ENCODE measurements at places on chromosomes 13 and 19.

DNA sequence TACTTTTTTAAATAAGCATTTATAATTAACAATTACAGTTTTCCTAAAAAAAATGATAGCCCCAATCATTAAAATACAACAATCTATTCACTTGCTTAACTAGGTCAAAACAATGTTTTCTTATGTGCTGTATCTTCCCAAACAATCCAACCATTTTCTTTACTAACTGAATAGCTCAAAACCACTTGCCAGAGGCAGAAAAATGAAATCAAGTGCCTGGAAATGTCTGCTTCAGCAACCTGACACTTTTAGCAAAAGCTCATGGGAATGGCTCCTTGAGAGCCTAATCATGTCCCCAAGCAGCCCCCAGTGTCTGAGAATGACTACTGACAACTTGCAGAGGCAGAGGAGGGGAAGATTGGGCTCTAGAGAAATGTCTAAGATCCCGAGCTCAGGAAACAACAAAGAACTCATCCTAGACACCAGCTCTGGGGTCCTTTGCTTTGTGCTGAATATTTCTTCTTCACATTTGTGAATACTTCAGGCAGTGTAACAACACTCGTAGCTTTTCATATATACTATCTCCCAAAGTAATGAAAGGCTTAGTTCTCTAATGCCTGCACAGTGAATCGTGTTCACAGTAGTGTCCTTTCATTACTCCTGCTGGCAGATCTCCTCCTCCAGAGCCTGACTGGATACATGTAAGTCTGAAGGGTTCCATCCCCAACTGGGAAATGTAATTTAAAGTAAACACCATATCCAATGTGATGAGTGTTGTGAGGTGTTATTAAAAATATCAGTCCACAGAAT, 280.0 kb downstream of the LHFPL6 start:
- DNase-seq: no peak

GRCh38 chr13:73991384-73991783, 142.8 kb downstream of the KLF12 start:
- no peak for DNase-seq

GRCh38 chr13:43240278-43240677, 216.9 kb downstream of the DNAJC15 start:
- DNase-seq: no peak

GRCh38 chr19:52691215-52691610, 43.6 kb downstream of the ZNF611 start:
- no peak for DNase-seq

DNA sequence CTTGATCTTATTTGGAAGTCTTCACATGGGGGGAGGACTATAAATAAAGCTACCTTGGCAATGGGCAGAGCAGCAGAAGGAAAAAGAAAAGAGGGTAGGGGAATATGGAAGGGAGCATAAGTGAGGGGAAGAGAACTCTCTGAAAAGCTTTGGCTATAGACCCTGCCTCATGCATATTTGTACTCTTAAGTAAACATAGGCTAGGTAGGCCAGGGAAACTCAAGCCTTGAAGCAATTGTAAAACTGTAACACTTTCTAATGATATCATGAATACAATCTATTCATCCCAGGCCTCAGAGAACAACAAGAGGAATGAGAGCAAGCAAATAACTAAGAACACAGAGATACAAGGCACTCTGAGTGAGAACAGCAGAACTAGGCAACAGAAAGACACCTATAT, 20.4 kb downstream of the MYCBP2 start:
- DNase-seq: no peak

DNA sequence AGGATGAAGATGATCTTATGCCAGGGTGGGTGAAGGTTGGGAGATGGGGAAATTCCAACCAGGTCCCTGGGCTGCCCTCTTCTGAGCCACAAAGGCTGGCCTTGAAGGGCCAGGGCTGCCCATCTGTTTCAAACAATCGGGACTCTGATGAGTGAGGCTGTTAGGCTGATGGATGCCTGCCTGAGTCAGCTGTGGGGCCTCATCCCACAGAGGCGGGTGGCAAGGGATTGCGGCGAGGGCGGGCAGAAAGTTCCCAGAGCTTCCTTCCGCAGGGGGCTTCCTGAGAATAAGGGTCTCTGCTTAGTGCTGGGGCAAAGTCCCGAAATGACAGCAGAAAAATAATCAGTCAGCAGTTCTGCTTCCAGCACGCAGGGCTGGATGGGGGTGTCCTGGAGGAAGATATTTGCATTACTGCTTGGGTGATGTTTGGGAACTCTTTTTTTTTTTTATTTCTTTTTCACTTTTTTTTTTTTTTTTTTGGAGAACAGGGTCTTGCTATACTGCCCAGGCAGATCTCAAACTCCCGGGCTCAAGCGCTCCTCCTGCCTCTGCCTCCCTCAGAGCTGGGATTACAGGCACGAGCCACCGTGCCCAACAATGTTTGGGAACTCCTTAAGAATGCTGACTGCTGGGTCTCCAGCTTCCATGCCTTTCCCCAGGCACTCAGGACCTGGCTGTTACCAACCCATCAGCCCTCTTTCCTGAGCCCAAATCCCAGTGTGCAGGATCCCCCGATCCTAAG, 14.1 kb downstream of the SH3GL1 start:
- DNase-seq: no peak

GRCh38 chr13:63199508-63199907, 1783.9 kb upstream of the PCDH20 start:
- no peak for DNase-seq

DNA sequence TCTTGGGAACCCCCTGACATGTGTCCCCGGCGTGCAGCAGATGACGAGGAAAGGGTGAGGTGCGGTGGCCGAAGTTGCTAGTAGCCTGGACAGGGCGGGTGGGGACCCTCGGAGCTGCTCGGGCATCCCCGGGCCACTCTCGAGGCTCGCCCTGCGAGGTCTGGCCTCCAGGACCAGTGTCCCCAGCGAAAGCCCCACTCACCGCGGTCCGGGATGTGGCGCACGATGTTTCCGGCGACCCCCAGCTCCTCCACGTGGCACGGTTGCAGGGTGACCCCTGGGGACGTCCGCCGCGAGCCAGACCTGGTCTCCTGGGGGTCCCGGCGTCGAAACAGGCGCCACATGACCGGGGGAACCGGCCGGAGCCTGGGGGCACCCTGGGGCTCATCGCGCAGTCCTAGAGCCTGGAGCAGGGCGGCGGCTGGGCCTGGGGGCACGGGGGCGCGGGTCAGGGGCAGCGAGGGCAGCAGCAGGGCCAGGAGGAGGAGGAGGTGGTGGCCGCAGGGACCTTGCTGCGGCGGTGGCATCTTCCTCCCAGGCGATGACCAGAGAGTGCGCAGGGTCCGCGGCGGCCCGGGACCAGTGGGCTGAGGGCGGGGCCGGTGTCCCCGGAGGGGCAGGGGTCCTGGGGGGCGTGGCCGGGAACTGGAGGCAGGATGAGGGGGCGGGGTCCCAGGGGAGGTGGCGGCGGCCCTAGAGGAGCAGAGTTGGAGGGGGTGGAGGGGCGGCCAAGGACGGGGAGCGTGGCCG, 26.0 kb downstream of the CERS1 start:
- DNase-seq: peak; percentile 69

- DNase-seq: no peak
These were observed 160.5 kb downstream of the STK24 start for GRCh38 chr13:98416408-98416807.

DNA sequence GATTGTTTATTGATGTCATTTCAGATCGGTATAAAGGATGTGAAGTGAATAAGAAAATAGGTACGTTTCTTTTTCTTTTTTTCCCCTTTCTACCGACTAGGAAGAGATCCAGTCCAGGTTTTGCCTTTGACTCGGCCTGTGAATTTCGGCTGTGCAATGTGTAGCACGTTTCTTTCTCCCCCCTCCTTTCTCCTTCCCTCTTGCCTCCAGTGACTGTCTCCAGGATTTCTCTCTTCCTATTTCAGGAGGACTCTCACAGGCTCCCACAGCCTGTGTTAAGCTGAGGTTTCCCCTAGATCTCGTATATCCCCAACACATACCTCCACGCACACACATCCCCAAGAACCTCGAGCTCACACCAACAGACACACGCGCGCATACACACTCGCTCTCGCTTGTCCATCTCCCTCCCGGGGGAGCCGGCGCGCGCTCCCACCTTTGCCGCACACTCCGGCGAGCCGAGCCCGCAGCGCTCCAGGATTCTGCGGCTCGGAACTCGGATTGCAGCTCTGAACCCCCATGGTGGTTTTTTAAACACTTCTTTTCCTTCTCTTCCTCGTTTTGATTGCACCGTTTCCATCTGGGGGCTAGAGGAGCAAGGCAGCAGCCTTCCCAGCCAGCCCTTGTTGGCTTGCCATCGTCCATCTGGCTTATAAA, at the start of gene GPC6:
Gene GPC6, plus strand, starts transcription at position 185 of the 657 bp plus-strand sequence.
- no peak for DNase-seq

DNA sequence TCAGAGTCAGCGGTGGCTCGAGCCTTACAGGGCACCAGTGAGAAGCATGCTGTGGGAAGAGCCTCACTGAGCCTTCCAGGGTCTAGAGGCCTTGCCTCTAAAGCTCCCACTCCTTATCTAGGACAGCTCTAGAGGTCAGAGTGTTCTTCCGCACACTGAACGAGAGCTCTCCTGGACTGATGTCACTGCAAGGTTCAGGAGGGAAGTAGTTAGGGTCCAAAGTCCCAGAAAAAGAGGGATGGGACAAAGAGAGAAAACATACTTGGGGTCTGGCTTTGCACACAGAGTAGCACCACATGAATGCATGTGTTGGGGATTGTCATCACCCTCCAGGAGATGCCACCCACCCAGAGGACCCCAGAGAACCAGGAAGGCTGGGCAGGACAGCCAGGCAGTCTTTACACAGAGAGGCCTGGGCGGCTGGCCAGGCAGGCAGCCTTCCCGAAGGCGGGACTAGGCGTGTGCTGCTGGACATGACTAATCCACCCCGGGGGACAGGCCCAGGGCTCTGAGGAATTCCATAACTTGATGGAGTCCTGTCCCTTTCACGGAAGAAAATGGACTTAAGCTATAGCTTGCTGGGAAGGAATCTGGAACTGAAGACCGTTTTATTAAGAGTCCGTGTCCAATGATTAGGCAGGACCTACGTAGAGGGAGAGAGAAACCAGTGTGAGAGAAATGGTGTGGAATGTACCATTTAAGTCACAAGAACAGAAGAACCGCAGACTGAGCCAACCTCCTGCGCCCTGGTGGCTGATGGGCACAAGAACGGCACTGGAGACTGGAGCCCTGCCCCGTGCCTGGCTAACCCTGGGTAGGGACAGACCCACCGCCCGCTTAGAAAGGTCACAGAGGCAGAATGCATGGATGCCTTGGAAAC, 16.6 kb upstream of the EPHX3 start:
- no peak for DNase-seq

DNA sequence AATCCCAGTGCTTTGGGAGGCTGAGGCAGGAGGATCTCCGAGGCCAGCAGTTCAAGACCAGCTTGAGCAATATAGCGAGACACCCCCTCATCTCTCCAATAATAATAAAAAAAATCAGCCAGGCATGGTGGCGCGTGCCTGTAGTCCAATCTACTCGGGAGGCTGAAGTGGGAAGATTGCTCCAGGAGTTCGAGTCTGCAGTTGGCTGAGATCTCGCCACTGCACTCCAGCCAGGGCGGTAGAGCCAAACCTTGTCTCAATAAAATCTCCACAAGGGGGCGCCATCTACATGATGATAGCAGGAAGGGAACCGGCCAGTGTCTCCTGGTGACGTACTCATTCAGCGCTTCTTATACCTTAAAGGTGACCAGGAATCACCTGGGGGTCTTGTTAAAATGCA, 13.6 kb upstream of the C5AR1 start:
- DNase-seq: peak; percentile 77

GRCh38 chr19:31678421-31678820, 329.2 kb upstream of the TSHZ3 start:
- no peak for DNase-seq

DNA sequence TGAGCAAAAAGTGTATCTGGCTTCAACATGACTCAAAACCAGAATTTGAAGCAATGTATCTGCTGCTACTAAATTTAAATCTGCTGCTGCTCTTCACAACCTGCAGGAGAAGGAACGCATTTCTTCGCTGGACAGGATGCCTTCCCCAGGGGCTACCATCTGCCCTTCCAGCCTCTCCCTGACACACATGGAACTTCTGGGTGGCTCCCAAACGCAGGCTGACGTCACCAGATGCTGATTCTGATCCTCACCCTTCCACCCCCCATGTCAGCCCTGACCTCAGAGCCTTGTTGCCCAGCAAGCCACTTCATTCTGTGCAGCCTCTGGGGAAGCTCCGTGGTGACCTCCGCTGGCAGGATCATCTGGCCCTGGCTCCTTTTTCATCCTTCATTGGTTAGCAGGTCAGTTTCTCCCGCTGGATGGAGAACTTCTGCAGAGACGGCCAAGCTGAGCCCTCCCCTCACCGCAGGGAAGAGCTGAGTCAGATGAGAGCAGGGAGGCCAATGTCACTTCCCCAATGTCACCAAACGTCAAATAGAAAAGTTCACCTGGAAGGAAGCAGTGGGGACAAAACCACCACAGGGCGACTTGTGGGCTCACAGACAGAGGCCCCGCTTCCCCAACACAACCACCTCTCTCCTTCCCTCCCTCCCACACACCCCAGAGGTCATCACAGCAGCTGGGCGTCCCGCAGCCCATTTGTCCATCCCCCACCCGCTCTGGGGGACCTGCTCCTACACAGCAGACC, 14.0 kb upstream of the RAB20 start:
- DNase-seq: no peak

- DNase-seq: no peak
These were observed 2.3 kb upstream of the SLC25A15 start for GRCh38 chr13:40787062-40787461.

DNA sequence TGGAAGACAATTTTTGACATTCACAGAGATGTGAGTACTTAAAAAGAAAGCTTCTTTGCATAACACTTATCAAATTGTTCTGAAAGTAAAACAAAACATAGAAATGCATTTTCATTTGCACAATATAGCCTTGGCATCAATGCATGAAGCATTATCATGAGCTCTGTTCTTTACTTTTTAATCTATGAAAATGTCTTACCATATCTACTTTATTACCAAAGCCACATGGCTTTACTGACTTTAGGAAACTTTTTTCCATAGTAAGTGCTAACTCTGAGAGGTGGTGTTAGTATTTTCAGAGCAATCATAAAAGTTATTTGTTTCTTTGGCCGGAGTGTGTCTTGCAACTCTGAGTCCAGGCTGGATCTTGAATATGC, 10.5 kb downstream of the TNFRSF19 start:
- DNase-seq: no peak

GRCh38 chr13:30465343-30465592, 468 bp downstream of the HMGB1 start:
- DNase-seq: no peak

DNA sequence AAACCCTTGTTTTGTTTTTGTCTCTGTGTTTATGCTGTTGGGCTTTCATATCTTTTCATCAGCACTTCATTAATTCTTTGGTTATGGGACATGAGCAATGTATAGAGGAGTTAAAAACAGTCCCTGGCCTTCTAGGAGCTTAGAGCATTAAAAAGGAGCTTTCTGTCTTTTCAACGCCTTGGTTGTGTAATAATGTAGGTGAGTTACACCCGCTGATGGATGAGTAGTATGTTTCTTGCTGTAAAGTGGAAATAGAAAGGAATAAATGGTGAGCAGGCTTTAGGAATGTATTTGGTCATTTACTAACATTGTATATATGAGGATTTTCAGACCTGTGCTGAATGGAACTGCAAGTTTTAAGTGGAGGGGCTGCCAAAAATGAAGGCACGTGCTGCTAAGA, 121.5 kb upstream of the RNF113B start:
- DNase-seq: no peak

GRCh38 chr13:109815651-109816050, 29.3 kb upstream of the IRS2 start:
- DNase-seq: no peak

- DNase-seq: no peak
These were observed 50.5 kb downstream of the SOX1 start for GRCh38 chr13:112117258-112117954.

GRCh38 chr19:4814625-4815425, 16.7 kb downstream of the TICAM1 start:
- no peak for DNase-seq

All from RWPE2 (cell line).